ENCODE measurements at places on chromosomes 3 and 15. TPM values are rescaled to one million over a fixed set of nuclear protein-coding genes. Genes with fewer than 3 reads are reported as not detected.

PLCB2 gene
- 1.0 TPM for total RNA-seq

PDCD10 gene
- 59.2 TPM for total RNA-seq

AHSG gene
- total RNA-seq: 0.13 TPM

LYZL4 gene
- not detected for total RNA-seq

SAMD7 gene
- total RNA-seq: not detected

GRM7 gene
- not detected for total RNA-seq

SLC41A3 gene
- 24.5 TPM for total RNA-seq

DUOXA1 gene
- 0.08 TPM for total RNA-seq

SERPINI2 gene
- not detected for total RNA-seq

IL17RE gene
- total RNA-seq: 1.9 TPM

GOLGA6D gene
- not detected for total RNA-seq

TGFBR2 gene
- total RNA-seq: 61.7 TPM

GPR171 gene
- total RNA-seq: not detected

LSM3 gene
- 22.2 TPM for total RNA-seq

PPP1R14D gene
- total RNA-seq: not detected

CTDSPL gene
- total RNA-seq: 16.4 TPM

DLEC1 gene
- total RNA-seq: 0.05 TPM

MINAR1 gene
- 0.61 TPM for total RNA-seq

MAGEL2 gene
- not detected for total RNA-seq

SNRPA1 gene
- total RNA-seq: 117 TPM

BSN gene
- total RNA-seq: 0.14 TPM

MORC1 gene
- total RNA-seq: not detected

TEX55 gene
- total RNA-seq: not detected

DCLK3 gene
- not detected for total RNA-seq

USP13 gene
- total RNA-seq: 12.7 TPM

CHRNA5 gene
- 34.3 TPM for total RNA-seq

TMEM45A gene
- 2.2 TPM for total RNA-seq

Data from A549 treated with Hydrocortisone at 1 μM for 4 hours (cell line).